ENCODE measurements at places on chromosomes 11 and 22. TPM values are rescaled to one million over a fixed set of nuclear protein-coding genes. Genes with fewer than 3 reads are reported as not detected.

- no peak for DNase-seq
Measured at GRCh38 chr22:23556026-23556620, 24.0 kb downstream of the IGLL1 start.

RIMBP3C gene
- 0.17 TPM for total RNA-seq

DNA sequence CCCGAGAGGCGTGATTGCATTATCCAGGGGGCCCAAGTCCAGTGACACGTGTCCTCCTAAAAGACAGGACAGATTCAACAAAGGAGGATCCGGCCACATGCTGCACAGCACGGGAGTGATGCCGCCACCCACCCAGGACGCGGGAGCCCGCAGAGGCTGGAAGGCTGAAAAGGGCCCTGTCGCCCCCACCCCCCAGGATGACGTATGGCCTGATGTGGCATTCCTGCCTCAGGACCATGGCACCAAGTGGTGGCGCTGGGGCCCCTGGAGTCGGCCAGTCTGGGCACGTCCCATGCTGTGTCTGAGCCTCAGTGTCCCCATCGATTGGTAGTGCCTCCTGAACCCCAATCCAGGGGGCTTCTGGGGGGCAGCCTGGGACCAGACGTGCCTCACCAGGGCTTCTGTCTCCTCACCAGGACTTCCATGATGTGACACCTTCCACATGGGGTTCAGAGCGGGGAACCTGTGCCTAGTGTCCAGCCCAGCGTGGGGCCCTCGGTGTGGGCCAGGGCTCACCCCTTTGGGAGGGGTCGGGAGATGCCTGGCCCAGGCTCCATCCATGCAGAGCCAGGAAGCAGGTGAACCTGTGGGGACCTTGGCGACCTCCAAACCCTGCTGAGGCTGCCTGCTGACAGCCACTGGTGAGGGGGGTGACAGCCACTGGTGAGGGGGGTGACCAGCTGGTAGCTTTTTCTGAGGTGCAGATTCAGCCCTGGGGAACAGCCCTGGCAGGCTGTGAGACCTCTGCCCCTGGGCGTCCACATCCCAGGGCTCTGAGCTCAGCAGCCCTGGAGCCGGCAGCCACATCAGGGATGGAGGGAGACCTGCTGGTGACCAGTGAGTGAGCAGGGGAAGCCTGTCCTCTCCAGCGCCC is 75.3 kb downstream of the KCNQ1 start:
- no peak for DNase-seq

- DNase-seq, result no peak
Measured at GRCh38 chr11:29300420-29300819, 716.4 kb downstream of the KCNA4 start.

DNA sequence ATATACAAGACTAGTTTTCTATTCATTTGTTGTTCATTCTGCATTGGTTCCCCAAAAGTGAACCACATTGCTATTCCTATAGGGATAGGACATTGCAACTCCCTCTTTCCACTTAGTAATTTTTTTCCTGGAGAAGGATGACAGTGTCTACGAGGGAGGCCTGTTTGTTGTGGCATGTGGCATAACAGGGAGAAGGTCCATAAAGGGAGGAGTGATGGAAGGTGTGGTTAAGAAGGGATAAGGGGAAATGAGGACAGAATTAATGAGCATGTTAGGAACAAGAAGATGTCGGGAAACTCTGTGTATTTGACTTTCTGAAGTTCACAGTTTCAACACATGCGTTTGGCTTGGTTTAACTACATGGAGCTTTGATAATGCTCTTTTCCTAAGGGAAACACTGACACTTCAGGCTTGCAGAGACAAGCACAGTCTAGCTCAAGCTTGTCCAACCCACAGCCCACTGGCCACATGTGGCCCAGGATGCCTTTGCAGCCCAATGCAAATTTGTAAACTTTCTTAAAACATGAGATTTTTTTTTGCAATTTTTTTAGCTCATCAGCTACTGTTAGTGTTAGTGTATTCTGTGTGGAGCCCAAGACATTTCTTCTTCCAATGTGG is 149.7 kb downstream of the TRPC6 start:
- no peak for DNase-seq

ADM2 gene
- 3.4 TPM for total RNA-seq

DNA sequence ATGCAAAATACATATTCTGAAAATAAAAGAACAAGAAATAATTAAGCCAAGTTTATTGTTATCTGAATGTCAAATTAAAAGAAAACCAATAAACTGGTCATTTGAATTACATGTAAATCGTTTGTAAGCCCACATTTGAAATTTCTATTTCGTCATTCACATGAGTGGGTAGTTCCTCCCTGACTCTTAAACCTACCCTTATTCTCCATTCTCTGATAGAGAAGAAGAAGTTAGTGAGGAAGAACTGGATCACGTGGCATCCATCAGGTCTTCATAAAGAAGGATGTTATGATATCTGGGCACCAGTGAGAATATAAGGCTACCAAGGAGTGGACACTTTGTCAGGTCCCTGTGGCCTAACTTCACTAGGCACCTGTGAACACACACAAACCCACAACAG is 328.1 kb downstream of the OPCML start:
- no peak for DNase-seq

DNA sequence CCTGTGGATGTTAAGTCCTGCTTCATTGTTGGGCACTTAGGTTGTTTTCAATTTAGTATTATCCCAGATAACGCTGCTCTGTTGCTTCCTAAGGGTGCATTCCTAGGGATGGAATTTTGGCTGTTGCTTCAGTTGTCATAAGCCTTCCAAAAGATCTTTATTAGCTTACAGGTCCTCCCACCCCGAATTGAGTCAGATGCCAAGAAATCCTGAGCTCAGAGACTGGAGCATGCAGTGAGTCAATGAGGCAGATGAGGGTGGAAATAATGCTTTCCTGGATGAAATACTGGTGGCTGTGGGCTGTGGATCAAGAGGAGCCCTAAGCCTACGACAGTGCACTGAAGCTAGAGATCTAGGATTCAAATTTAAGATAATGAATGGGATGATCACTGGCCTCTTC is 10.7 kb upstream of the IL18BP start:
- no peak for DNase-seq

DNA sequence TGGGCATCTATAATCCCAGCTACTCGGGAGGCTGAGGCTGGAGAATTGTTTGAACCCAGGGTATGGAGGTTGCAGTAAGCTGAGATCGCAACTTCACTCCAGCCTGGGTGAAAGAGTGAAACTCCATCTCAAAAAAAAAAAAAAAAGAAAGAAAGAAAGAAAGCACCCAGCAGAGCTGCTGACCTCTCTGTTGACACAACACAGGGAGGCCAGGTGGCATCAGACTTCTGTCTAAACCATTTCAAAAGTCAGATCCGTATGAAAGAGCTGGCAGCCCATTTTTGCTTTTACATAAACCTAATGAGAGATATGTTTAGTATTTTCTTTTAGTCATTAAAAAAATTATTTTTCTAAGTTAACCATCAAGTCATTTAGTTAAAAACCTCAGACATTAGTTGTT is 64.4 kb upstream of the RRM1 start:
- no peak for DNase-seq

DNA sequence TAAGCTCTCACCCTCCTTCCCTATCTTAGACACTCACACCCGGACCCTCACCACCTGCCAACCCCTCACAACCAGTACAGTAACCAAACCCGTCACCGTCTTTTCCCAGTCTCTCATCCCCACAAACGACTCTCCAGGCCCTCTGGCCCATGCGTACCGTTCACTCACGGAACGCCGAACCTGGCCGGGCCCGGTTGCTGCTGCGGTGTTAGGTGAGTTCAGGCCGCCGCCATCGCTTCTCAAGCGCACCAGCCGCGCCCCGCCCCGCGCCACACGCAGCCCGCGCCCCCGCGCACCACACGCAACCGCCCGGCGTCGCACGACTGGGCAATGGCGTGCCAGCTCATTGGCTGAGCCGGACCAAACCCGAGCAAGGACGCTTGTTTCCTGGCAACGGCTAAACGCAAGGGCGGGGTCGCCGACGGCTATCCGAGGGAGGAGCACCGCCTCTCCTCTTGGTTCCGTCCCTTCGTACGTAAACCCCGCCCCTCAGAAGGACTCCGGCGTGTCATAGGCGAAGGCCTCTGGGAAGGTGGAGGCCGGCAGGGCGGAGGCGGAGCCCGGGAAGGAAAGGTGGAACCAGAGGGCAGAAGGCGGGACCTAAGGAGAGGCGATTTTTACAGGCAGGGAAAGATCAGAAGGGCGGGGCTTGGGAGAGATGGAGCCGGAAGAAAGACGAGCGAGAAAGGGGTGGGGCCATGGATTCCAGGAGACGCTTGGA is at the start of gene FHIP1B:
FHIP1B (minus strand) TSS at position 250 of the 721 bp plus-strand sequence. CDS start 10,120 bp downstream, outside the sequence.
- DNase-seq, result peak; percentile 99

DNA sequence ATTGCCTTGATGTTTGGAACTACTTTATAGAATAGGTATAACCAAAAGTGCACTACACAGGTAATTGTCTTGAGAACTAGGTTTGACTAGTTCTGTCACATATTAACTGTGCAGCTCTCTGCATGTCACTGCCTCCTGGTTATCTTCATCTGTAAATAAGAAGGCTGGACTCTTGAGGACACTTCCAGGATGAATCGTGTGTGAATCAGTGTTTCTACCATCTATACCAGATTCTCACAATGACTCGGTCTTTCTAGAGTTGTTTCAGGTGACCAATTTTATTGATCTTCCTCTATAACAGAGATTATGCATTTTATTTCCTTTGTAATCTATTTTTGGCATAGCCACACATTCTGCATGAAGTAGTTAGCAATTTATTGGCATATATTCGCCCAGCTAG is 1181.0 kb upstream of the TENM4 start:
- peak; percentile 23 for DNase-seq

GRCh38 chr11:91796999-91797398 is 427.6 kb upstream of the FAT3 start:
- DNase-seq, result peak; percentile 100

DNA sequence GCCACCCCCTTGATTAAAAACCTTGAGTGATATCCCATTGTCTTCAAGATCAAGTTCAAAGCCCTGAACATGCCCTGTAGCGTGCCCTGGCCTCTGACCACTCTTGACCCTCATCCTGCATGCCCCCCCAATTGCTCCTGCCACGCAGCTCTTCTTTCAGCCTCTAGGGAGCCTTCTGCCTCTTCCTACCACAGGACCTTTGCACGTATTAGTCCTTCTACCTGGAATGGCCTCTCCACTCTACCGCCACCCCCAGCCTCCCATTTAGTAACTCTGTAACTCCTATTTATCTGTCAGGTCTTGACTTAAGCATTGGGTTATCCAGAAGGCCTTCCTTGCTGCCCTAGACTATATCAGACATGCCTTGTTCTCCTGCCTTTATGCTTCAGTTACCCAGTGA is 203.6 kb downstream of the TRIM29 start:
- DNase-seq, result no peak

GRCh38 chr22:35152316-35152715 is 86.4 kb downstream of the ISX start:
- DNase-seq, result no peak

DNA sequence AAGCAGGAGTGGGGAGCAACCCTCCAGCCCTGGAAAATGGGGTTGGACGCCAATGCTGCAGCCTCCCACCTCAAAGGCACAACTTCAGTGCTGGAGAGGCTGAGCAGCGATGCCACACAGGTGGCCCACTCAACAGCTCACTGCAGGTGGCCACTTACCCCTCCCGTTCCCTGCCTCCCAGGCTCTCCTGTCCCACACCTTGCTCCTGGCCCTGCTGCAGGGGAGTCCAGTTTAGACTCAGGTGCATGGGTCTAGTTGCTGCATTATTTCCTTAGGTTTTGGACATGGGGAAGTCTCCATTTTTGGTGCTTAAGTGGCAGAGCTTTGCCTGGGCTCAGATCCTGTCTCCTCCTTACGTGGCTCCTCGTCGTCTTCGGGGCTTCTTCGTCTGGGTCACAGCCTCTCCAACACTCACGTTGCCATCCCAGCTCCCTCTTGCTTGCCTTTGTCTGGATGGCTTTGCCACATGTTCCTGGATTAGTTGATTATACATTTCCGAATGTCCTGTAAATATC is 898.3 kb downstream of the BRD1 start:
- no peak for DNase-seq

DNA sequence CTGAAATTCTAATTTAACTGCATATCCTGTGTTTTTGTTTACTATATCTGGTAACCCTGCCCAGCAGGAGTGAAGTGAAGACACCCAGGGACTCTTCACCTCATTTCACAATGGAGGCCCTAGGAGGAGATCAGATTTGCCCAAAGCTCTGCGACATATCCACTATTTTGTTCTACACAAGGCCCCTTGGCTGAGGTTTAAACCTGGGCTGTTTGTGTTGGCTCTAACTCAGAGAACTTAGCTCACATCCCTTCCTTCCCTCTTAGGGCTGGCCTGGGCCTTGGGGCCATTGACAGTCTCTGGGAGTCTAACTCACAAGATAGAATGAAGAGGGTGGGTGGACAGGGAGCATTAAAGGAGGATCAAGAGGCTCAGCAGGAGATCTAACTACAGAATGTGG is 8.2 kb upstream of the PLA2G3 start:
- DNase-seq, result no peak

DNA sequence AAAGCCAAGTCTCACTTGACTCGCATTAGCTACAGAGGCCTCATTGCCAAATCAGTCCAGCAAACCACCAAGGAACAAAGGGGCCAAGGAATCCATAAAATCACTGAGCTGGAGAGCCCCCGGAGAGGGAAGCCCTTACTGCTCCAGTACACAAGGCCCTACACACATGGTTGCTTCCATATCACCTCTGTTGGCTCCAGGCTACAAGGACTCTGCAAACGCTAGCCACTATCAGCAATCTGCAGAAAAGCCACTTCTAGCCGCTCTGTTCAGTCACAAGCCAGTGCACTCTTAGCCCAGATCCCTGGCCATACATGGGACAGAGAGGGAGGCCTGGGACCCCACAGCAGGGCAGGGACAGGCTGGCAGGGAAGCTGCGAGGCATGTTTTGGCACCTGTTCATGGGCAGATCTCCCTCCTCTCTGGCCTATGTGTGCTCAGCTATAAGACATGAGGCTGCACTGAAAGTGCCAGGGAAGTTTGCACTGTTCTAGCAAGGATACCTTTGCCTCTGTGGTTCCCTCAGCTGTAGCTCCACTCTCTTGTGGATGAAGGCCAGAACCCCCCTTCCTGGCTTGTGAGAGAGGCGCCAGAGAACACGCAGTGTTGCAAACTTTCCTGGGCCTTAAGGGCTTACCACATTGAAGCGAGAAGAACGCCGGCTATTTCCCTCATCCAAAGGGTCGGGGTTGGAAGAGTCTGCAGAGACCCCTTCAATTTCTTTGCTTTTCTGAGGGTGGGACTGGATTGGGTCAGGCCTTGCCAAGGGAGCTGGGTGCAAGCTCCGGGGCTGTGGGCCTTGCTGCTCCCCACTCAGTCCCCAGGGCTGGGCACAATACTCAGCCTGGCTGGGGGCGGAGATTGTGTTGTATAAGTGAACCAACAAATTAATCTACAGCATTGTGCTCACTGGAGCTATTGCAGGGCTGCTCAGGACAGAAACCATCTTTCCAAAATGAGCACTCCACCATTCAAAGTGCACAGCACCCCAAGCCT is 108.7 kb upstream of the PITPNB start:
- peak; percentile 87 for DNase-seq

DNA sequence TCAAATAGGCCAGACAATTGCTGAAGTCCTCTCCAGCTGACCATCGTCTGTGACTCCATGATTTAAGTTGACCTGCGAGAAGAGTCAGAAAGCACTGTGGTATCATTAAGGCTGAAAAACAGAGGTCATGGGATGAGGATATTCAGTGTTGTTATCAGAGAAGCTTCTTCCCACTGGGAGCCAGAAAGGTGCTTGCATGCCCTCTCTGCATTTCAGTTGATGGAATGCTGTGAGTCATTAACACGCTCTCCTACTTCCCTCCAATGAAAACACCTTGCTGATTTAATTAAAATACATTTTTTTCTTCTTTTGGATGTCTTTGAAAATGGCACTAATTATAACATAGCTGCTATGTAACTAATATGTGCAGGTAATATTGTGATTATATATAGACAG is 667.0 kb downstream of the NTM start:
- peak; percentile 29 for DNase-seq

GRCh38 chr22:32325416-32325801 is 32.3 kb upstream of the RFPL3 start:
- DNase-seq, result no peak
